ENCODE measurements at places on chromosomes 11 and 22. TPM values are rescaled to one million over a fixed set of nuclear protein-coding genes. Genes with fewer than 3 reads are reported as not detected.

DNA sequence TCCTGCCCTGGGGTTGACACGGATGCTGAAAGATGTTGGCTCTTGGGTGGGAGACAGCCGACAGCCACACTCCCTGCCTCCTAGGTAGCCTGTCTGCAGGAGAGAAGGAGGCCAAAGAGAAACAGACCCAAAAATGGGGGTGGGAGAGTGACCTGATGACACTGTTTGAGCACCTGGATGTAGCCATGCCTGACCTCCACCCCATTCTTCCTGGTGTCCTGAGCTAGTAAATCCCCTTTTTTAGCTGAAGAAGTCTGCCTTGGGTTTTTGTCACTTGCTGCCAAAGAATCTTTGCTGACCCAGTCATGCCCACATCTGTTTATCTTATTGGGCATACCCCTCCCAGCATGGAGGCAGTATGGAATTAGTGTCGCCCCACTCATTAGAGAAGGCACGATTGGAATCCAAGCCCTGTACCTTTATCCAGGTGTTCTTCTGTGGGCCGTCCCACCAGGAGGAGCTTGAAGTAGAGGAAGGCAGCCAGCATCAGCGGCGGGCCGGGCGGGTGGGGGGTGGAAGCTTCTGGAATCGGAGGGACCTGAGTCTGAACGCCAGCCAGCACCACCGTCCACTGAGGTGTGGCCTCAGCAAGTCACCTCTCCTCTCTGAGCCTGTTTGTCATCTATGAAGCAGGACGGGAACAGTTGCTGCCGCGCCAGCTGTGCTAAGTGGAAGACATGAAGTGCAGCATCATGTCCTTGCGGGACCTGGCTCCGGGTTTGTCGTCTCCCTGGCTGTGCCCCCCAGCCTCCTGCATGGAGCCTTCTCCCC lies 37.8 kb downstream of the IGHMBP2 start:
- DNase-seq = no peak

GRCh38 chr11:37108436-37109285 lies 510.6 kb upstream of the RAG2 start:
- DNase-seq = no peak

DNA sequence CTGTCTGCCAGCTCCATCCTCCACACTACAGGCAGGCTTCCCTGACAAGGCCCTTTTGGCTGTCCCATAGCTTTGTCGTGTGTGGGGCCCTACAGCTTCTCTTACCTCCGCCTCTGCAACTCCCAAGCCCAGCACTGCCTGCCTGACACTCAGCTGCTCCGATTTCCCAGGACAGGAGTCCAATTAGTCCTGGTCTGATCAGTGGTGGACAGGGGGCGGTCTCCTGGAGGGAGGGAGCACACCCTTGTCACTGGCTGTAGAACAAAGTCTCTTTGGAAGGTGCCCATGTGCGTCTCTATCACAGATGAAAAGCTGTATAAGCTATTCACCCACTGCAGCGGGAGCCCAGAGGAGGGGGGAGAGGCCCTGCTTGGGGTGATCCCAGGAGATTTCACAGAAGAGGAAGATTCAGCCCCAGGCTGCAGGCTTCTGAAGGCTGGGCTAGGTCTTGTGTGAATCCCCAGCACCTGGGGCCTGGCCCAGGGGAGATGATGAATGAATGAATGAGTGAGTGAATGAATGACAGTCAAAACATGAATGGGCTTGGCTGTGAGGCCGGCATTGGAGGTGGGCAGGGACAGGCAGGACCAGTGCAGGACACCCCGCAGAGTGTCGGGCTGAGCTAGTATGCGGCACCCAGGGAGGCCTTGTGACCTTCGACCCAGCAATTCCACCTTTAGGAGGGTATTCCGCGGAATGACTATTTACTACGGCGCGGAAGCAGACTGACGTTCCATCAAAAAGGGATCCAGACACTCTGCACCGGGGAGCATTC lies 142.4 kb downstream of the CACNA1I start:
- no peak for DNase-seq

DNA sequence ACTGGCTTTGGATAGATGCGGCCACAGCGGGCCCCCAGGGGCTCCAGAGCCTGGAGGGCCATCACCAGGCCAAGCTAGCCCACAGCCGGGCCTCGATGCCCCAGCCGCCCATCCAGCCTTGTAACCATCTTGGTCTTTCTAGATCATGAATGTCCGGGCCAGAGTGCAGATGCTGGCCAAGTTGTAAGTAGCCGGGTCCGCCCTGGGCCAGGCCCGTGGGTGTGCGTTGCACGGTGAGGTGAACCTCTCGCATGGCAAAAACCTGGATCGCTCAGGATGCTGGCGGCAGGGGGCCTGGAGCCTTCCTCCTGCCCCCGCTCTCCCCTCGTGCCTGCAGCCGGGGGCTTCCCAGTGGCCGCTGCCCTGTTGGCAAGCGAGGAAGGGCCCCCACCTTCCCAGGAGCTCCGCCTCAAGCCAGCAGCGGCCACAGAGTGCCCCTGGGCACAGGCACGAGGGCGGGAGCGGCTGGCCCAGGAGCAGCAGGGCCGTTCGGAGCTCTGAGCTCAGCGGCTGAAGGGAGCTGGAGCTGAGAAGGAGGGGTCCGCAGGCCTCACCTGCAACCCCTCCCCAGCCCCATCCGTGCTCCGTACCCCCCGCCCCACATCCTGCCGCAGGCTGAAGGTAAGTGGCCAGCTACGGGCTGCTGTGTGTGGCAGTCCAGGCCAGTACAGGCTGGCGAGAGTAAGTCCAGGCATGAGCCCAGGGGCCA lies 10.9 kb upstream of the MRPL23 start:
- DNase-seq = no peak

The BDNF gene
- total RNA-seq = 0.40 TPM

DNA sequence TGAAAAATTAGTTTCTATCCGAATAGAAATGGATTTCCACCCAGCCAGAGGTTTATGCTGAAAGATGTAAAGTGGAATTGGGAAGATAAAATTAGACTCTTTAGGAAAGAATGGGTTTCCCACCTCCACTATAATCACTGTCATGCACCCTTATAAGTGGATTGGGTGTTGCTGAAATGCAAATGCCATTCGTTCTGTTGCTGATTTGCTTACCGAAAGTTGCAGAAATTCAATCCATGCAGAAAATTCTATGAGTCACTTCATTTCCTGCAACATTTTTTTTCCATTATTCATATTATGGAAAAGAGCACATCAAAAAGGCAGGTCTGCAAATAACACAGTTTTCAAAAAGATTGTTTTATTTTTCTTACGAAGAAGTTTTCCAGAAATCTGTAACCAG lies 65.6 kb downstream of the LDLRAD3 start:
- no peak for DNase-seq

The CTR9 gene
- total RNA-seq = 37.4 TPM

DNA sequence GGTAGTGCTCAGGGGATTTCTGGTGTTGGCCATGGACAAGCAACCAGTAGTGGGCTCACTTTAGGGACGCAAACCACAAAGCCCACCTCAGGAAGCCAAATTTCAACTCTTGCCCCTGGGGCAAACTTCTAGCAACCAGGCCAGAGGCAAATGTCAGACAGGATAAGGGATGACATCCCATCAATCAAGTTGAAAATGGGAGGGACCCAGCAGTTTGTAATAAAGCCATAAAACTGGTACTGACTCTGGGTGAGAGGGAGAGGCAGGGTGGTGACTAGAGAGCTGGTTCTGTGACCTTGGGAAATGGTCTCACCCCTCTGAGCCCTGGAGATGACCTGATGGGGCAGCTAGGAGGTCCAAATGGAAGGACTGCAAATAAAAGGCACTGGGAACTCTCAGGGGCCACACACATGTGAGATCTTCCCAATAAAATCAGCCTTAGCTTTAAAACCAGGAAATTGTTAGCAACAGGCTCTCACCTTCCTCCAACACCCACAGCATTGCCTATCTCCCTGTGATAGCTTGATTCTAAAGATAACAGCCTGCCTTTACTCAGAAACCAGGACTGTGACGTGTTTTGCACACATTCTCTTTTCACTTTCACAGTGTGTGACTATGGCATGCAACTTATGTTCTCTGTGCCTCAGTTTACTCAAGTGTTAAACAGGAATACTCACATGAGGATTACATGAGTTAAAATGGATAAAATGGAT lies 6.4 kb upstream of the TBC1D10A start:
- peak; percentile 56 for DNase-seq

- no peak for DNase-seq
Observed at GRCh38 chr11:119284344-119285157, 32.4 kb downstream of the MCAM start.

- peak; percentile 58 for DNase-seq
Observed at GRCh38 chr11:14300661-14301304, 58.2 kb downstream of the RRAS2 start.

The OR51B4 gene
- total RNA-seq = not detected

The OR52D1 gene
- total RNA-seq = not detected

- DNase-seq = peak; percentile 60
Observed at GRCh38 chr11:59802639-59803176, 7.9 kb downstream of the MRPL16 start.
